ENCODE measurements at places on chromosomes 5 and 9.

GRCh38 chr9:78786794-78787193 lies 489.9 kb downstream of the PSAT1 start:
- DNase-seq: no peak

GRCh38 chr9:89317282-89317681 lies 1.0 kb upstream of the SECISBP2 start:
- no peak for DNase-seq

DNA sequence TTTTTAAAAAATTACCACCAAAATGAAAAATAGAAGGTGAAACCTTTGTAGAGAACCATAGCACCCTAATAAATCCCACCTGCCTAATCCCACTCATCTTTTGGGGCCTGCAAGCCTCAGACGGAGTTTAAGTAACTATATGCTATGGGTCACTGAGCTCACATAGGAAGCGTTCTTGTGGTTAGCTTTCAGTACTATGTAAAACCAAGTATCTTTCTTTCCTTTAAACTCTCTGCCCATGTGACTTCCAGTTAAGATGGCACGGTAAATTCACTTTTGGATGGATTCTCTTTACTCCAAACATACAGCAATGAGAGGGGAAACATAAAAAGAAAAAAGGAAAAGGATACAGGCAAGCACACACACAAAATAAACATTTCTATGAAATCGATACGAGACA lies 50.9 kb downstream of the FANCC start:
- no peak for DNase-seq

DNA sequence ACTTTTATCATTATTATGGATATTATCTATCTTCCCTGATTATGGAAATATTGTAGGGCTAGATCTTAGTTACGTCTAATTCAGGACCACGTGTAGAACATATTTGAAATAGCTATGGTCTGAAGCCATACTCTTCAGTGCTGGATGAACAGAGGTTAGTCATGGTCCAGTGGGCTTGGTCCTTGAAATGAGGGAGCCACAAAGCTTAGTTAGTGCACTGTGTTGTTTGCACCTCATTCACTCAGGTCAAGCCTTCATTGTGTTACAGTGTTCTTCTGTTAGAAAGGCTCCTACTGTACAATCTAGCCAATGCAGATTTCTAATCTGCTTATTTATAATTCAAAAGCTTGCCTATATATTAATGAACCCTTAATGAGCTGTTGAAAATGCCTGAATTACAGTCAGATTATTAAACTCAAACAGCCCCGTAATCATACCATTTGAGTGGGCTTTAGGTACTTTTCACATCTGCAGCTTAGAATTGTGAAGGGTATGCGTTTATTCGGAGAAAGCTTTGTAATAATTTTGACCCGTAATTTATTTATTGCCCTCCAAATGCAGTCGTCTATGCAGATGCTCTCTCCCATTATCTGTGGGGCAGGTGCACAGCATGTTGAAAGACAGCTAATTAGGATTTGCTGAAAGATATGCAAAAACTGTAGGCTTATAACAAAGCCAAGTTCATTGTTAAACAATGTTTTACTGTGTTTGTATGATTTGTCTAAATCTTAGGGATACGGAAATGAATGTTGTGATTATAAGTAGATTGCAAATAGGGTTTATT lies 164.9 kb downstream of the PBX3 start:
- DNase-seq: no peak

DNA sequence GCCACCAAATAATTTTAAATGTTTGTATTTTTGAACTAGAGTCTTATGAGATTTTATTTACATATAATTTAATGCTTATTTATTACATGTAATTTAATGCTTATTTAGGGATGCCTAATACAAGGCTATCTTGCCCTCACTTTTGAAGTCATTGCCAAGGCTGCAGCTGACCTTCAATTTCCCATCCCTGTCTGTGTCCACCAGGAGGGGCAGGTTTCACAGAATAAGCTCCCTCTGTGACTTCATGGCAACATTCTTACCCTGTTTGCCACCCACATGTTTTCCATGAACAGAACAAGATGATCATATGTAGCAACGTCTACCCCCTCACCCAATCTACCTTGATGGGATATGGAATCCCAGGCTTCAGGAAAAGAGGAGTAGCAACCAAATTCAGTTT lies 27.0 kb downstream of the C5 start:
- DNase-seq: no peak

- DNase-seq: no peak
Measured at GRCh38 chr9:1050125-1050895, at the start of gene DMRT2. Gene DMRT2, plus strand, starts transcription at chr9:1050357. Its CDS starts 1,257 bp downstream, at chr9:1051614.

GRCh38 chr9:23812673-23813072 lies 13.4 kb downstream of the ELAVL2 start:
- no peak for DNase-seq

- DNase-seq: no peak
Measured at GRCh38 chr9:28650327-28650726, 1077.0 kb upstream of the C9orf72 start.
